ELF-1 (cell line): ENCODE measurements at places on chromosomes 7 and 10.

DNA sequence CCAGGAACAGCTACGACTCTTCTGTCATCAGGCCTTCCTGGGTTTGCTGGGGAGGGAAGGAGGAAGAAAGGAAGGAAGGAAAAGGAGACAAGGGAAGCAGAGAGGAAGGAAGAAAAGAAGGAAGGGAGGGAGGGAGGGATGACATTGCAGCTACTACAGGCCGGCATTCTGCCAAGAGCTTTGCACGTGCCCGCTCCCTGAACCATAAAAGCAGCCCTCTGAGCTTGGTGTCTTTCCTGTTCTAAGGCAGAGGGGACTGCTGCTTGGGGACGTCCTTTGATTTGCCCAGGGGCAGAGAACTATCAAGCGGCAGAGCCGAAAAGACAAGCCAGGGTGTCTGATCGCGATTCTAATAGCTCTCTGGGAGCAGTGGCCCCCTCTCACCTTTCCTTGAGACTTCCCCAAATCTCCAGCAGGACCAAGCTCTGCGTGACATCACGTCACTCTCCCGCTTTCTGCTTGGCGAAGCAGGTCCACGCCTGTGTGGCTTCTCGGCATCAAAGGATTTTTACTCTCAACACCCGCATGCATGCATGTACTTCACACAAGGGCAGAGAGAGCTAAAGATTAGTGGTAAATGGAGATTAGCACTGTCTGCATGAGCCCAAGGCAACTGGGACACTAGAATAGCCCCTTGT, 167.8 kb upstream of the AUTS2 start:
- DNase-seq = peak; percentile 19

- DNase-seq = no peak
Observed at GRCh38 chr7:138205614-138206150, 129.4 kb downstream of the AKR1D1 start.

GRCh38 chr10:21314906-21315644, 210.4 kb downstream of the SKIDA1 start:
- peak; percentile 72 for DNase-seq

DNA sequence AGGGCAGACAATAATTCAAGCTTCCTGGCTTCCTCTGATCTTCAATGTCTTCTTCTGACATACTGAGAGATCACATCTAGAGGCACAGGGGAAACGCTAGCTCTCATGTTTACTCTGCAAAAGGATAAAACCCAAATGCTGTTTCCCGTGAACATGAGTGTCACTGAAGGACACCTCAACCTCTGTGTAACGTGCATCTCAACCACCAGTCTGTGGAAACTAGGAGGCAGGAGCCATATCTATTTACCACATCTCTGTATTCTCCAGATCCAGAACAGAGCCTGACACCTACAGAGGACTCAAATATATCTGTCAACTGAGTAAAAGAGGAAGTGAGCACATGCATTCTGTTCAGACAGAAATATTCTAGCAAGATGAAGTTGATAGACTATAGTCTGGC, 140.3 kb upstream of the TARP start:
- DNase-seq = no peak

DNA sequence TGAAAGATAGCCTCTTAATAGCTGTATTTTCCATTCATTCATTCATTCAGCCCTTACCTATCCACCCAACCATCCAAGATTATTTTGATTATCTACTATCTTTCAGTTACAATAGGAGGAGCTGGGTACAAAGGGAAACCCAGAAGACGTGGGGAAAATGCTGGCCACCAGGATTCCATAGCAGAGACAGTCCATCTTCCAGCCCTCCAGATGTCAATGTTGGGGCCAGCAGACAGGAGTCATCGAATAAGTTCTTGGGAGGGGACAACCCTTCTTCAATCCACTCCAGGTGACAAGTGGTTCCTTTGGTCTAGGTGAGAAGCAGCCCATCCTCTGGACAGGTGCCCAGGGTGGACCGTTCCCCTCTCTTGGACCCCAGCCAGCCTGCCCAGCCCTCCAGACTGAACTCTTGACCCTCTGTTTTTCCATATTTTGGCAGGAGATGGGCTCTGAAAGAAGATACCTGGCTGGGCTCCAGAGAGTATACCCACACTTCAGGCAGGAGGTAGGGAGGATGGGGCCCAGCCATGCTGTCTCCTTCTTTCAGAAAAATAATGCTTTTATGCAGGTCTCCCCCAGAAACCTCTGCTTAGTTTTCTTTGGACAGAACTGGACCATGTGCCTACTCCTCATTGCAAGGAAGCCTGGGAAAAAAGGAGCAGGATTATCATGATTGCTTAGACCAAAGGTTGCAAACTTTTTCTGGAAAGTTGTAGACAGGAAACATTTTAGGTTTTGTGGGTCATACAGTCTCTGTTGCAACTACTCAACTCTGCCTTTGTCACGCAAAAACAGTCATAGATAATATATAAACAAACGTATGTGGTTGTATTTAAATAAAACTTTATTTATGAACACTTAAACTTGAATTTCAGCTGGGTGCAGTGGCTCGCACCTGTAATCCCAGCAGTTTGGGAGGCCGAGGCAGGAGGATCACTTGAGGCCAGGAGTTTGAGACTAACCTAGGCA, 95.5 kb upstream of the SMNDC1 start:
- DNase-seq = no peak

DNA sequence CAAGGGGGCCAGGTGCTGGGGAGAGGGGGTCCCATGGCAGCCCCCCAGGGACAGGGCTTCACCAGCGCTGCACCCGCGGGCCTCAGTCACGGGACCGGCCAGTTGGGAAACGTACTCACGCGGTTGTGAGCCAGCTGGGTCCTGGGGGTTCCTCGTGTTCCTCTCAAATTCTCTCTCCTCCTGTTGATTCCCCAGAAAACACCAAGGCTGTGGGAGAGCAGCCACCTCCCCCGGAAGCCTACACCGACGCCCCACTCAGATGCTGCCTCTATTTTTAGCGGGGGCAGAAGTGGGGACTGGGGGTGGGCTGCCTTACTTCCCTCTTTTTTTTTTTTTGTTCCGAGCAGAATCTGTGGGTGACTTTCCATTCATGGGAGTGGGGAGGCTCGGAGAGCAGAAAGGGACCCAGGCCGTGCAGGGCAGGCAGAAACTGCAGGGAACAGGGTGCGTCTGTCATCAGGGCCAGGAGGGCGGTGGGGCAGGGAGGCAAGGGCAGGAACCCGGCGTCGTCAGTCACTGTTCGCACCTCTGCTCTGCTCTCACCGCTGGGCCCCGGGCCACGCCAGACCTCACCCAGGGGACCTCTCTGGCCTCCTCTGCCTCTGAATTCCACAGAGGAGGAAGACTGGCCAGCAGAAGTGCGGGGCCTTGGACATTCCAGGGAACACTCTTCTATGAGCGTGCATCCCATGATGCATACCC, 63.1 kb downstream of the CARD11 start:
- no peak for DNase-seq

- no peak for DNase-seq
Observed at GRCh38 chr10:22992621-22993020, 64.8 kb downstream of the ARMC3 start.

GRCh38 chr10:7285522-7286322, 125.1 kb downstream of the SFMBT2 start:
- DNase-seq = no peak

- no peak for DNase-seq
Observed at GRCh38 chr7:150507947-150508602, 6.6 kb upstream of the GIMAP7 start.

GRCh38 chr7:68348401-68348800, 1249.9 kb upstream of the AUTS2 start:
- no peak for DNase-seq

DNA sequence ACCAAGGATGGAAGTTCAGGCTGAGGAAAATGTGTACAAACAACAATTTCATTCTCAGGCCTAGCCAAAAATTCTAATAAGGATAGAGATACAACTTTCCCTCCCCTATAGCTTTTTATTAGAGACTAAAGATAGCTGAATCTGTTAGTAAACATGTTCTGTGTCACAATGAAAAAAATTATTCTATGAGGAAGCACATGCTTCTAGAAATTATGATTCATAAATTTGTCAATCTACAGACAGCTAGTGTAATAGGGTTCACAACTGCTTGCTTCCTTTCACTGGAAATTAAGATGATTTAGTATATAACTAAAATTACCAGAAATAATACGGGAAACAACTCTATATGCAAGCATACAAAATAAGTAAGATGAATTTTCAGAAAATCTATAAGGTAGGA, 56.6 kb downstream of the CCDC3 start:
- no peak for DNase-seq

GRCh38 chr7:155610633-155611193, 33.7 kb upstream of the RBM33 start:
- DNase-seq = no peak

- DNase-seq = peak; percentile 71
Observed at GRCh38 chr7:108455998-108456677, at the start of gene NRCAM. Gene NRCAM, minus strand, starts transcription at chr7:108456436. Its CDS starts 216,372 bp downstream, at chr7:108240064.

GRCh38 chr7:101746314-101746713, 71.1 kb upstream of the CUX1 start:
- DNase-seq = no peak

- no peak for DNase-seq
Observed at GRCh38 chr7:130649004-130649790, 19.4 kb downstream of the COPG2 start.

DNA sequence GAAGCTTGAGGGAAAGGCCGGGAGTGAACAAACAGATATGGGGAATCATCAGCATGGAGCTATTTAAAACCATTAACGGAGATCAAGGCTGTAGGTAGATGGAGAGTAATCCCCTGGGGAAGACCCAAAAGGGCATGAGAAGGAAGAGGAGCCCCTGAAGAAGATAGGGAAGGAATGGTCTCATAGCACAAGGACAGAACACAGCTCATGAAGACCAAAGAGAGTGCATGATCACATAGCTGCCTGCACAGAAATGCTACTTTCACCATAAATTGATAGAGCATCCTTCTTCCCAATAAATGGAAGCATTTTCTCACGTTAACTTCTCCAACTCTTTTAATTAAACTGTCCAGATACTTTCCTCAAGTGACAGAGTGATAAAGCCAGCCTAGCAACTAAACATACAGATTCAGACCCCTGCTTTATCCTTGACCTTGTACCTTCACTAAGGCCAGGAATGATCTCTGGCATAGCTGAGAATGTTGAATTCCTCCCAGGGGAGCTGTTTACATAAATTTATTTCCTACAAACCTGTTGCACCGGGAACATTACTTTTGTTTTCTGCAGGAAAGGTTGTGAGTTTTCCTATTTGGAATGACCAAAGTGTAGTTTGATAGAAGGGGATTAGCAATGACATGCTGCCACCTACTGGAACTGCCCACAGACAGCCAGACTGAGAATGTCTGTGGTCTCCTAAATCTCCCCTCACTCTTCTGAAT, 110.8 kb upstream of the LRGUK start:
- peak; percentile 23 for DNase-seq

DNA sequence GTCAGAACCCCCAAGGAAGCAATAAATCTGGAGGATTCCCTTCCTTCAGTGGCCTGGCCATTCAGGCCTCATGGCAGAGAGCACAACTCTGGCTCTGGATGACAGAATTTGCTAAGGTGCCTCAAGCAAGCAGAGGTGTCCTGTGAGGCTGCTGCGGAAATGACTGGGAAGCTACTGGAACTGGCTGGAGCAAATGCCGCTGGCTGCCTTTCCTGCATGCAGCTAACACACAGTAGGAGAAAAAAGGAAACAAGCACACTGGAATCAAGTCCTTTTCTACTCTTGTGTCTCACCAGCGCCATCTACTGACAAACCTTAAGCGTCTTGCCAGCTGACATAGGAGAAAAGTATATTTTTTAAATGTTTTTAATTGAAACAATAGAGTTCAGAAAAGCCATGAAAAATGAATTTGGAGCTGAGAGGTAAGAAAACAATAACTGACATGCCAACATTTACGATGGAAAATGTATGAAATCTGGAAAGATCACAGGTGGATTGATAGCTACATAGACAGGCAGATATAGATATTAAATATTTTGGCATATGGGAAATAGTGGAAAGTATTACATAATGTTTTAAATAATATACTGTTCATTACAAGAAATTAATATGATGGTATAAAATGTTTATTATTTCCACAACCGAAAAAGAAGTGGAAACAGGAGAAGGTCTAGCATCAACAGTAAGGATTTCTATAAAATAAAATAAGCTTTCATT, 951.6 kb downstream of the ANKRD7 start:
- DNase-seq = peak; percentile 97

GRCh38 chr7:2607923-2608904, 23.6 kb upstream of the TTYH3 start:
- no peak for DNase-seq

GRCh38 chr7:3002631-3003030, 41.0 kb downstream of the CARD11 start:
- DNase-seq = no peak

DNA sequence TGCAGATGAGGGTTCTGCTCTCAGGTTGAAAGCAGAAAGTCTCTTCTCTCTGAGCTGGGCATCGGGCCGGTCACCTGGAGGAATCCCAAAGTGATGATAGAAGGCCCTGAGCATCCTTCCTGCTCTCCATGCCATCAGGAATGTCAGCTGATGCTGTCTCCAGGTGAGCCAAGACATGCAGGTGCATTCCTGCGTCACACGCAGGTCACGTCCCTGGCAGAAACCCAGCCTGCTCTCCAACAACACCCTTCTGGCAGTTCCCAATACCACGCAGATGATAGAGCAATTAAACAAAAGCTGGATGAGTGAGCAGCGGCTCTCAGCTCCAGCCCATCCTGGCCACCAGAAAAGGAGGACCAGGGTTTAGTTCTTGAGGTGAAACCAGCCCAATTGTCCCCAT, 6.9 kb upstream of the WIPI2 start:
- DNase-seq = no peak

DNA sequence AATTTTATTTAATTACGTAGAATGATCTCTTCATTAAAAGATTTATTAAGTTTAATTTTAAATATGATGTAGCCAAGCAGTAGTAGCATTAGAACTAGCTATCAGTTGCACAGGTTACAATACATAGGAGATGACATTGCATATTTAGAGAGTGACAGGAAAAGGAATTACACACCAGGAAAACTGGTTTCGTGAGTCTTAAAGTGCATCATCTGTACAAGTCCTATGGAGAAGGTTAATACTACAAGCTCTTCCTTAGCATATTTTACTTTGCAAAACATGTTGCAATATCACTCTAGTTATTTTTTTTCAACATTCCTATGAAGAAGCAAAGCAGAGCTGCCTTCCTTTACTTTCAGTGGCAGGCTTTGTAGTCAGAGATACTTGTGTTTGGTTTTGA, 20.2 kb upstream of the SEM1 start:
- no peak for DNase-seq

GRCh38 chr7:46139079-46139478, 218.0 kb upstream of the IGFBP3 start:
- no peak for DNase-seq

- no peak for DNase-seq
Observed at GRCh38 chr7:231030-231857, 38.9 kb downstream of the FAM20C start.

DNA sequence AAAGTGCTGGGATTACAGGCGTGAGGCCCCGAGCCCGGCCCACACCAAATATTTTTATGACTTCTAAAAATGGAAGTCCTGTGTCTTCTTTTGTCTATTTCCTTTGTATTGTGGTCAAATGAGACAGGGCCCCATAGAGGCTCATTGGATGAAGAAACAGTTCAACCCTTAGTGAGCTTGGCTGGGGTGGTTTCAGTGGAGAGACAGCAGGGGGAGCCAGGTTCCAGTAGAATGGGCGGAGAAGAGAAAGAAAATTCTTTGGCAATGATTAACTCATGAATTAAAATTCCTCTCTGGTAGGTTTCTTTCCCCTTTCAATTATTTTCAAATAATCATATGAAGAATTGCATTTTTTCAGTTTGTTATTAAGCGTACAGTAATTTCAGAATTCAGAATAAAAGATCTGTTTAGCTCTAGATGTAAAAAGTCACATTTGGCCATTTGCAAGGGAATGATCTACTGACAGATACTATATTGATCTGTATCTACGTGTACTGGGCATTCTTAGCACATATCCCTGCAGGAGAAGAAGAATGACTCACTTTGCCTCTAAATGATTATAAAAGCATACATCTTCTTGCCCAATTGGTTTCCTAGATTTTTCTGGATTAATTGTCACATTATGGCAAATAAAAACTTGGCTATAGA, 43.2 kb downstream of the PNLIPRP3 start:
- DNase-seq = peak; percentile 36
